ENCODE measurements at places on chromosomes 5 and 9.

DNA sequence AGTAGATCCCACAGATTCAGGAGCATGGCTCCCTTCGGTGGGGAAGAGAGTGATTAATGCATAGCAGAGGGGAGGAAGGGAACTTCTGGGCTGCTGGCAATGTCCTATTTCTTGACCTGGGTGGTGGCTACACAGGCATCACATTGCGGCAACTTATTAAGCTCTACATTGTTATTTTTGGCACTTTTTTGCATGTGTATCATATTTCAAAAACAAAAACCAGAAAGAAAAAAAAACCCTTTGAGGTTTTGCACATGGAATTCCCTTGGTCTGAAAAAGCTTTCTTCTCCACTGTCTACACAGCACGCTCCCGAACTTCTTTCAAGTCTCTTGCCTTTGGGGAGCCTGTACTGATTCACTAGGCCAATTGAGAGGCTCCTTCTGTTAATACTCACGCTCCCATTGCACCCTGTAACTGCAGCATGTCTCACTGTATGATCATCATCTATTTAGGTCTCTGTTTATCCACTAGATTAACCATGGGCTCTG lies 25.1 kb downstream of the CEMIP2 start:
- DNase-seq = no peak

DNA sequence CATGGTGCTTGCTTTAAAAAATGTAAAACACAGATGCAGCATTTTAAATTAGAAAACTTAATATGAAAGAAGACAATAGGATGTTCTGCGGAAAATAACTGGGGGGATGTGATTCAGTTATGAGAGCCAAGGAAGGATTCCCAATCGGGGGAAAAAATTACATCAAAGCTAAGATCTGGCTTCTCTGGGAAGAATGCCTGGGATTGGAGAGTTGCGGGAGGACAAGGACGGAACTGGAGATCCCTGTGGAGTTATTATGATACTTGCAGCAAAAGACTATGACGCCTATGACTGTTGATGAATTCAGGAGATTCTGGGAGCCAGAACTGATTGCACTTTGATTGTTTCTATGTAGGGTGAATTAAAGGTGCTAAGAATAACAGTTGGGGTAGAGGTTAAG lies 24.6 kb downstream of the MTX3 start:
- no peak for DNase-seq

- DNase-seq = no peak
These were observed 138.4 kb upstream of the ABCA1 start for GRCh38 chr9:105066275-105066865.

DNA sequence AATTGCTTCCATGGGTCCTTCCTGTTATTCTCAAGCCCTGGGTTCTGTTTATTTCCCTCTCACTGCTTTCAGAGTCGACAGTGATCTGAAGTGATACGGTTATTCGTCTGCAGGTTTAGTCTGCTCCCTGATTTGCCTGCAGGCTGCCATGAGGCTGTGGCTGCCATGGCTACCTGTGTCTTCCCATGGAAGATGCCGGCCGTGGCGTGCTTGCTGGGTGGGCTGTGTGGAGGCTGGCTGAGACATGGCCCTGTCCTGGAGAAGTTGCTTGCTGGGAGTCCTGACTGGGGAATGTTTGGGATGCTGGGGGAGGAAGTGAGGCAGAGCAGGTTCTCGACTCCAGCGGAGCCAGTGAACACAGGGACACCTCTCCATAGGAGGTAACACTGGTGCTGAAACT lies 104.1 kb upstream of the TBC1D2 start:
- DNase-seq = no peak

GRCh38 chr9:21289848-21290247 lies 15.3 kb downstream of the IFNA5 start:
- DNase-seq = no peak

- no peak for DNase-seq
These were observed 115.4 kb upstream of the KLF9 start for GRCh38 chr9:70529833-70530232.

GRCh38 chr5:14594378-14595074 lies 12.9 kb downstream of the OTULINL start:
- no peak for DNase-seq

- DNase-seq = no peak
These were observed 75.5 kb downstream of the PALM2AKAP2 start for GRCh38 chr9:109855540-109855939.

DNA sequence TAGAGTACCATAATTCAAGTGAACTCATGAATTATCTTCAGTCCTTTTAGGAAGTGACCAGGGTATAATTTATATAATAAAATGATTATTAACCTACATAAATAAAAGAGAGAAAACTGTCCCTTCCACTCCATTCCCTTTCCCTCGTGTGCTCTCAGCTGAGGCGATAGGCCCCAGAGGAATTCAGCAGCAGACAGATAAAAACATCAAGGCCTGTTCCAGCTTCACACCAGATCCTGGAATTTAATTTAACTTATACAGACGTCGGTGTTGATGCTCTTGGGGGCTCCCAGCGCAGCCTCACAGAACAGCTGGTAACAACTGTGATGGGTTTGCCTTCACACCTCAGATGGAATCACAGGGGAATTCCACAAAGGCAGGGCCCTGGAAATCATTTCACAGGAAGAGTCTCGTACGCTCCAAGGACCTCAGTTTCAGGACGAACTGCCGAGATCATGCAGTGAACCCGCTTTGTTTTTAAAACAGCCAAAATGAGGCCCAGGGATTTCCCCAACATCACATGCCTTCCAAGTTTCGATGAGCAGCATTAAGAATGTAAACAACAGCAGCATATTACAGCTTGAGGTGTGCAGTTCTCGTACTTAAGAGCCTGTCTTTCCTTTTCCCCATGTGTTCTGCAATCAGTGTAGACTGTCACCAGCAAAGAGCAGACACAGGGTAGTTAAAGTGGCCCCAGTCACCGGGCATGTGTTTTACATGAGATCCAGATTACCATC lies 73.6 kb upstream of the ALDH1B1 start:
- DNase-seq = no peak

- no peak for DNase-seq
These were observed 37.8 kb downstream of the JADE2 start for GRCh38 chr5:134563221-134563620.

DNA sequence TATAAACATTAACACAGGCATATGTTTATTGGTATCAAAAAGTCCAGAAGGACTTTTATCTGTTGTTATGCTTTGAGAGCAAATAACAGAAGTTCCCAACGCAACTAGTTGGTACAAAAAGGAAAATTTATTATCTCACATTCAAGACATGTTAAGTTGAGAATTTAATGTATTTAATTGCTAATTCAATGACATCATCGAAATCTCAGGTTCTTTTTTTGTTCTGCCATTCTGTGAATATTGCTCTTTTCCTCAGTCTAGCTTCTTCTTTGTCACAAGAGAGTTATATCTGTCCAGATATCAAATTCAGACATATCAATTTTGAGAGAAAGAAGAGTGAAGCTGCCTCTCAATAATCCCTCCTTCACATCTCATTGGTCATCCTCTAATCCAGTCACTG lies 307.6 kb upstream of the PCSK5 start:
- DNase-seq = no peak

- no peak for DNase-seq
These were observed 199.4 kb downstream of the AOPEP start for GRCh38 chr9:94925751-94926430.

GRCh38 chr9:134063088-134063570 lies 4.7 kb downstream of the BRD3 start:
- DNase-seq = no peak

- no peak for DNase-seq
These were observed 160.5 kb downstream of the ENTREP1 start for GRCh38 chr9:69485466-69485865.

DNA sequence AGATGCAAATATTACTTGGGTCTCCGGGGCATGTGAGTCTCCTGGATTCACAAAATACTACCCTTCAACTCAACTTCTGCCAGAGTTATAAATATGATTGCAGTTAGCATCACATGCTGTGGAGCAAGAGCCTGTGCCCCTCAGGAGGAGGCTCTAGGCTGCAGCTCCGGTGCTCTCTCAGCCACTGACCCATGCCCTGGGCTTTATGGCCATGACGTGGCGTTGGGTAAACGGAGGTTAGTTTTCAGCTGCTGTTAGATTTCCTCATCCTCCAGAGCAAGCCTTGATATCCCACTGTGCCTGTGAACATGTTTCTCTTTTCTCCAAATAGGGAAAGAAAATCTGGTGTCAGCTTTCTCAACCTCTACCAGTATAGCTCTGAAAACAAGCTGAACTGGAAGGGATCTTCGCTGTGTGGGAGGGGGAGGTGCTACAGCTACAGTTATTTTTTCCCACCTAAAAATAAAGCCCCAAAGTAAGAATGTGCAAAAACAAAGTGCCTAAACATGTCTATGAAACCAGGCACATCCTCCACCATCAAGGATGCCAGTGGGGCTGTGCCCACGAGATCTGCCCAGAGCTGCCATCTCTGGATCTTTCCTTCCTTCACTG lies 124.4 kb upstream of the GPR151 start:
- no peak for DNase-seq

- DNase-seq = no peak
These were observed 558 bp downstream of the GRPEL2 start for GRCh38 chr5:149345892-149346222.

GRCh38 chr5:174514983-174515394 lies 209.4 kb upstream of the MSX2 start:
- DNase-seq = no peak

All from stimulated activated CD4-positive, alpha-beta T cell treated with anti-CD3 and anti-CD28 coated beads, Interleukin-4, amount 100 ng/mL, for 48 hours (primary cell).